ENCODE measurements at places on chromosomes 7 and 10. TPM values are rescaled to one million over a fixed set of nuclear protein-coding genes. Genes with fewer than 3 reads are reported as not detected.

DNA sequence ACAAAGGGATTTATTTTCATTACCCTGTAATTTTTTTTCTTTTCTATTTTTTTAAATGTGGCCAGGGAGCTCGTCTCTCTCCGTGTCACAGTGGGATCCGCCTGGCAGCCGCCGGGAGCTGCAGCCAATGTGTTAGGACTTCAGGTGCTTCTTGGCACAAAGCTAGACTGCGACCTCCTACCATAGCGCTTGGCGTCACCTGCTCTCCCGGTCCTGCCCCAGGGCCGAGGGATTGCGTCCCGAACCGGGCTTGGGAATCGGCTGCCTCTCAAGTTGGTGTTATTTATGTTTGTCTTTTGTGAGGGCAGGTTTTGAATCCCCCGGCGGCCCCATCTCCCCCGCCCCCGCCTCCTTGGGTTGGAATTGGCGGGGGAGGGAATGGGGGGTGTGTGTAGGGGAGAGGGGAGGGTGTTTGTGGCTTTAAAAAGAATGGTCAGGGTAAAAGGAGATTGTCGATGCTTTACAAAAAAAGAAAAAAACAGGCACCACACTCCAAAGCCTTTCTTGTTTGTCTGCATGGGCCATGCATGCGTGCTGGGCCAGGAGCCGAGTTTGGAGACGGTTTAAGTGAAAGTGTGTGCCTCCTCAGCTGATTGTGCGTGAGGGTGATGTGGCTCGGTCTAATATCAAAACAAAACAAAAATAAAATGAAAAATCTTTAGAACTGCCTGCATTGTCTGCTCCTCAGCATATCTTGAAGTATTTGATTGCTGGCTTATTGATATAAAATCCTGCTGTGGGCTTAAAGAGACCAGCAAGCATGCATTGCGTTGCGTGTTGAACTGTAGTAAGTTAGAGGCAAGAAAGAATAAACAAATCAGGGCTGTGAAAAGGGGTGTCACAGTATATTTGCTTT lies 1.2 kb downstream of the PPP1R9A start:
- H3K27ac ChIP-seq = no peak overlapping the region
- H3K4me1 ChIP-seq = no peaks in the 10 kb centered on the region
- peaks cover 6% of the 10 kb centered on the region for H3K27me3 ChIP-seq
- no peaks in the 10 kb centered on the region for H3K36me3 ChIP-seq

- no peaks in the 10 kb centered on the region for H3K36me3 ChIP-seq
- H3K4me3 ChIP-seq = no peak overlapping the region
- no peaks in the 10 kb centered on the region for H3K4me1 ChIP-seq
Observed at GRCh38 chr7:91082852-91083495, 181.3 kb upstream of the FZD1 start.

DNA sequence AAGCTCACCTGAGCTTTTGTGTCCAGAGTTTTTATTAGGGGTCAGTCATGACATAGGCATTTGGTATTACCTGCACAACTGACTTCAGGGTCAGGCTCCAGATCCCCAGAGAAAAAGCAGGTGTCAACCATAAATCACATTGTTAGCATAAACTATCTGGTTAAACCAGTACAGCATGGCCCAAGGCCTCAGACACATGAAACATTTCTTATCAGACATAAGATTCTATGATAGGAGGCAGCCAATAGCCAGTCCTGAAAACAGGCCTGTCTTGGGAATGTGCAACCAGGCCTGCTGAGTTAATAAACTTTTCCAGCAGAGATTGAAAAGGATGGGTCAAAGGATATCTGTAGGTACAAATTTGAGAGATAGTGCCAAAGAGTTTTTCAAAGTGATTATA lies 116.1 kb downstream of the TPST1 start:
- no peak overlapping the region for H3K4me3 ChIP-seq
- H3K4me1 ChIP-seq = no peaks in the 10 kb centered on the region
- DNase-seq = no peak
- H3K36me3 ChIP-seq = no peaks in the 10 kb centered on the region
- H3K27ac ChIP-seq = no peak overlapping the region
- H3K27me3 ChIP-seq = no peaks in the 10 kb centered on the region

OR2A12 gene
- not detected for polyA plus RNA-seq

ABCB4 gene
- 4.3 TPM for polyA plus RNA-seq

RARRES2 gene
- polyA plus RNA-seq = 0.59 TPM

SNX10 gene
- polyA plus RNA-seq = 45.3 TPM
